Vagina (tissue), 2 donors: ENCODE measurements at places on chromosomes 2 and 18.

GRCh38 chr18:54828986-54829385, 709 bp downstream of the RAB27B start:
- H3K4me3 ChIP-seq, result peak overlapping the region; percentile 44
- no peak overlapping the region for H3K27ac ChIP-seq
- H3K36me3 ChIP-seq, result no peaks in the 10 kb centered on the region
- H3K4me1 ChIP-seq, result peaks cover 14% of the 10 kb centered on the region
- DNase-seq, result no peak

DNA sequence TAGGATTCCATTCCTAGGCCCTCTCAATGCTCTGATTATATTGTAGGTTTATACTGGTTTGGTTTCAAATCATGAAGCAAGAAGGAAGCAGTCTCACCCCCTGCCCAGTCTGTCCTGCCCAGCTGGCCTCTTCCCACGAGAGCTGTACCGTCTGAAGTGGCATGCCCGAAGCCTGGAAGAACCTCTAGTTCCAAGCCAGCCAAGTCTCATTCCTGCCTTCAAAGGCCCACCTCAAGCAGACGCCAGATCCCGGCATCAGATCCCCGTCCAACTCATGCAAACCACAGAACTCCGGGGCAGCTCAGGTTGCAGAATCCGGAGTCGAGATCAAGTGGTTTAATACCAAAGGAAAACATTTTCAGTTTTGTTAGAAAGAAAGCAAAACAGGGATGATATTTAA, 234.4 kb downstream of the LPIN1 start:
- no peaks in the 10 kb centered on the region for H3K27me3 ChIP-seq
- H3K4me1 ChIP-seq, result no peaks in the 10 kb centered on the region
- no peaks in the 10 kb centered on the region for H3K36me3 ChIP-seq
- no peak for DNase-seq
- H3K27ac ChIP-seq, result no peak overlapping the region
- H3K4me3 ChIP-seq, result no peak overlapping the region

DNA sequence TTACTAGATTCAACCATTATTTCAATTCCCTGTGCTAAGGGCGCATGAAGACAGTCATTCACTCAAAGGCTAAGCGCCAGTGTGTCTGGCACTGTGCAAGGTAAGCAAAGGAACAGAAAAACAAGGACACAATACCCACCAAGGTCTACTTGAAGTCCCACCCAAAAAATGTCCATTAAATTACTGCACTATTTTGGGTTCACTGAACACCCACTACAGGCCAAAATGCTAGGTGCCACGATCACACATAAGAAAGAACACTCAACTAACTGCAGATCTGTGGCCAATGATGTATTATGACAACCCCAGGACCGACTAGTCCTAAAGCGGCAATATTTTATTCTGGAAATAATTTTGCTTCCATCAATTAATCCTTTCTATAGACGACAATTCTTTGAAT, 1.8 kb downstream of the TMEM131 start:
- peaks cover 49% of the 10 kb centered on the region for H3K4me1 ChIP-seq
- H3K27ac ChIP-seq, result no peak overlapping the region
- DNase-seq, result no peak
- no peaks in the 10 kb centered on the region for H3K36me3 ChIP-seq
- H3K4me3 ChIP-seq, result no peak overlapping the region
- H3K27me3 ChIP-seq, result no peaks in the 10 kb centered on the region

DNA sequence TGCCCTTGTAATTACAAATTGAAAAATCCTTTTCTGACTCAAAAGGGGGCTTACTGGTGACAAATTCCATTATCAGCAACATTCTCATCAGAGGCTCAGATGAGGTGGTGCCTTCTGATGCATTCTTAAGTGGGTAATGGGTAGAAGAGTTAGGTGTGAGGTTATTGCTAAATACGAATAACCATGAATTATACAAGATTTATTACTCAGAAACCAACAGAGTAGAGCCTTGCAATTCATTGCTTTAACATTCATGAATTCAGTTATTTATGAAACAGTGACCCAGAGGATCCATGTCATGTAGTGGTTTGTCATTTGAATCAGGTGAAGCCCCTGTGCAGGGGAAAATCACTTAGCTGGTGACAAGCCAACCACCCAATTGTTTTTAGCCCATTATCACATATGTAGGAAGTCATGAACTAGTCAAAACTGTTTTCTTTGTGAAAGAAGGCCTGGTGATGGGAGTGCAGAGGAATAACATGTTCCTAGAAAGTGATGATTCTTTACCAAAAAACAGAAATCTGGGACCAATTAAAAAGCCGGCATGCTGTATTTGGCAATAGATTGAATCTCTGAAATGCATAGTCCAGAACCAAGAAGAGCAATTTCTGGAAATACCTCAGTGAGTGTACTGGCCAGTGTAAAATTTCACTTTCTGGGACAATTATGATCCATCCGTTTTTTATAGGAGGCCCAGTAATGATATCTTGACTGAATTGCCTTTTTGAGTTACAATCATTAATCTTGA, 70.2 kb downstream of the CRIM1 start:
- H3K27ac ChIP-seq, result no peak overlapping the region
- no peaks in the 10 kb centered on the region for H3K36me3 ChIP-seq
- no peaks in the 10 kb centered on the region for H3K4me1 ChIP-seq
- DNase-seq, result no peak
- H3K4me3 ChIP-seq, result no peak overlapping the region

- H3K4me1 ChIP-seq, result no peaks in the 10 kb centered on the region
- H3K27ac ChIP-seq, result no peak overlapping the region
- no peak overlapping the region for H3K4me3 ChIP-seq
- DNase-seq, result no peak
- H3K27me3 ChIP-seq, result no peaks in the 10 kb centered on the region
Measured at GRCh38 chr18:52963481-52963880, 623.5 kb downstream of the DCC start.

GRCh38 chr2:130261970-130262760, 63.9 kb upstream of the TUBA3E start:
- H3K27ac ChIP-seq, result no peak overlapping the region
- no peaks in the 10 kb centered on the region for H3K4me1 ChIP-seq
- H3K27me3 ChIP-seq, result no peaks in the 10 kb centered on the region
- H3K4me3 ChIP-seq, result no peak overlapping the region
- H3K36me3 ChIP-seq, result no peaks in the 10 kb centered on the region
- no peak for DNase-seq

GRCh38 chr2:30915486-30915885, 108.2 kb upstream of the CAPN13 start:
- H3K27ac ChIP-seq, result no peak overlapping the region
- no peaks in the 10 kb centered on the region for H3K4me1 ChIP-seq
- no peak overlapping the region for H3K4me3 ChIP-seq
- no peaks in the 10 kb centered on the region for H3K27me3 ChIP-seq

- no peaks in the 10 kb centered on the region for H3K4me1 ChIP-seq
- no peak overlapping the region for H3K4me3 ChIP-seq
- H3K27me3 ChIP-seq, result no peaks in the 10 kb centered on the region
Measured at GRCh38 chr18:27763936-27764335, 413.0 kb downstream of the CDH2 start.

DNA sequence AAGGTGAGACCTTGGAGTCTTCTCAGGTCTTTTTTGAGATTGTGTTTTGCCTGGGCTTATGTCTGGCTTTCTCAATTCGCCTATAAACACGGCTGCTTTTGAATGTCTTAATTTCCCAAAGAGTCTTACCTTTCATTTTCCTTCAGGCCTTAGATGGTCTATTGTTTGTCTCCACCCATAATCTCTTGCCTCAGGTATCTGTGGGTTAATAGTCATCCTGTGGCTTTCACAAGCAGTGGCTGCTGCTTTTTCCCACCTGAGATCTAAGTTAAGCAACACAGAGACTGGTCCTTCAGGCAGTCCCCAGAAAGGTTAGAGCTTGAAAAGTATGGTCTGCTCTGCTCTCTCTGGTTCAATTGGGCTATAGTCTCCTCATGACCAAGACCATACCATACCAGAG, 275.3 kb downstream of the INSIG2 start:
- H3K27ac ChIP-seq, result no peak overlapping the region
- no peak for DNase-seq
- no peaks in the 10 kb centered on the region for H3K36me3 ChIP-seq
- H3K4me3 ChIP-seq, result no peak overlapping the region
- no peaks in the 10 kb centered on the region for H3K27me3 ChIP-seq
- H3K4me1 ChIP-seq, result no peaks in the 10 kb centered on the region

GRCh38 chr2:43123981-43124686, 102.3 kb downstream of the ZFP36L2 start:
- H3K4me1 ChIP-seq, result peaks cover 40% of the 10 kb centered on the region
- H3K27ac ChIP-seq, result no peak overlapping the region
- no peaks in the 10 kb centered on the region for H3K36me3 ChIP-seq
- H3K27me3 ChIP-seq, result no peaks in the 10 kb centered on the region

DNA sequence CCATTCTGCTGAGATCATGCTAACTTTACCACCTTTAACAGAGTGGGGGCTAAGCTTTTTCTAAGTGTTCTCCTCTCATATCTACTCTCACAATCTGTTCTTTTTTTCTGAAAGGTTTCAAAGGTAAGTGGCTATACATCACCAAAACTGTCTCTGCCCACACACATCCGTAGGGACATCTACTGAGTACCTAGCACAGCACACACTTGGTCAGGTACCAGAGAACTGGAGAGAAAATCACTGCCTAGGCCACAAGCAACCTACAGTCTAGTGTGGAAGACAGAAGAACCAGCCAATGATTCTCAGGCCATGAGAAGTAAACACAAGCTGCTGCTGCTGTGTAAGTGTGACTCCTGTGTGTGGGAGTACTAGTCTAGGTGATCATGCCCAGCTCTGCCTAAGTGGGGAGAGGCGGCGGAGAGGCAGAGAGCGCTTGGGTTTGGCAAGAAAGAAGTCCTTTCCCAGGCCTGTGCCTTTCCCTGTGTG, 176.1 kb upstream of the ZFP36L2 start:
- DNase-seq, result no peak
- H3K4me3 ChIP-seq, result no peak overlapping the region
- H3K27ac ChIP-seq, result peak overlapping the region; percentile 24
- H3K36me3 ChIP-seq, result no peaks in the 10 kb centered on the region
- no peaks in the 10 kb centered on the region for H3K27me3 ChIP-seq

GRCh38 chr18:32877371-32877770, 104.5 kb upstream of the KLHL14 start:
- DNase-seq, result no peak
- H3K4me1 ChIP-seq, result no peaks in the 10 kb centered on the region
- H3K4me3 ChIP-seq, result no peak overlapping the region
- no peaks in the 10 kb centered on the region for H3K27me3 ChIP-seq

DNA sequence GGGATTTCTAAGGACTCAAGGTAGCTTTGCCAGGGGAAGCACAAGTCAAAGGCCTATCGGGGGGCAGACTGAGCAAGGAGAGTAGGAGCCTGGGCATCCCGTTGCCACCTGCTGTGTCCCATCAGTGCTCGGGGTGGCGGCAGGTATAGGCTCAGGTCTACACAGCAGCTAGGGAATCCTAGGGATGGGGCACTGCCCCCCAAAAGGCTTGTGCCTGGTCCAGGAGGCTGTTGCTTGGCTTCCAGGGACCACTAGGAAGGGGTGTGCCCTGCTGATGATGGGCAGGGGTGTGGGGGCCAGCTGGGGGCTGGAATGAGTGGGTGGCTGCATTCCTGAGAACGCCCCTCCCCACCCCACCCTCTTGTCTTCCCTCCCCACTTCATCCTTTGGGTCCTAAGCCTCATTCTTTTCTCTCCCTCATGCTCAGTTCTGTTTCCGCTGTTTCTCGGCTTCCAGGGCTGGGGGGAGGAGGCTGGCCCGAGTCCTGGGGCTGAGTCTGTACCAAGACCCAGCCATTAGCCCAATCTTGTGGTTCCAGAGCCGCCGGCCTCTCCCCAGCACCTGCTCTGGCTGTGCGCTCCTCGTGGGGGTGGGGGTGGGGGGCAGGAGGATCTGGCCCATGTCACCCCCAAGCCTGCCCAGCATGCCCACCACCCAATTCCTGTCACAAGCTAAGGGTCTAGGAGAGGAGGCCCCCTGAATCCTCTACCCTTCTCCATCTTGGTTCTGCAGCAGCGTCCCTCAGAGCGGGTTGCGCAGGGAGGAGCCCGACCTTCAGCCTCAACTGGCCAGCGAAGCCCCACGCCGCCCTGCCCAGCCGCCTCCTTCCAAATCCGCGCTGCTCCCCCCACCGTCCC, 12.8 kb downstream of the SPEG start:
- H3K27me3 ChIP-seq, result no peaks in the 10 kb centered on the region
- no peak for DNase-seq
- H3K27ac ChIP-seq, result peak overlapping the region; percentile 88
- peaks cover 30% of the 10 kb centered on the region for H3K4me1 ChIP-seq
- H3K36me3 ChIP-seq, result no peaks in the 10 kb centered on the region

DNA sequence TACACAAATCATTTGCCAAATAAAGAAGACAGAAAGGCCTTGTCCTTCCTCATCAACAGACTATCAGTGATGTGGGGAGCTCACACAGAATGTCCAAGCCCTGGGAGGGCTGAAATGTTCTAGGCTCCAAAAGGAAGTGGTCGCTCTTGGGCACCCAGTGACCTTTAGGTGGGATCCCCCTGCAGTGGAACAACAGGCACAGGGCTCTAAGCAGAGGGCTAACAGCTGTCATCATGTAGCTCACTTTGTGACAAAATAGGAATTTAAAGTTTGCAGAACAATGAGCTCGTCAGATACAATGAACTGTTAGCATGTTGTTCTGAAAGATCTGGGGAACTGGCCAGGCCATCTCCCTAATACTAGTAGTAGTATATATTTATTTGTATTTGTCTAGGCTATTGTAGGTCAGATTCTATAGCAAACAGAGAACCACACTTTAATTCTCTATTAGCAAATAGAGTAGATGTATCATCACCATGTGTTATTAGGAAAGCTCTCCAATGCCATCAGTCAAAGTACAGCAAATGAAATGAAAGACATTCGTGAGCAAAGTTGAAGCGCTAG, 151.5 kb upstream of the MAP3K20 start:
- H3K4me3 ChIP-seq, result no peak overlapping the region
- H3K4me1 ChIP-seq, result no peaks in the 10 kb centered on the region
- no peaks in the 10 kb centered on the region for H3K27me3 ChIP-seq
- no peak for DNase-seq
- H3K27ac ChIP-seq, result no peak overlapping the region
- no peaks in the 10 kb centered on the region for H3K36me3 ChIP-seq

DNA sequence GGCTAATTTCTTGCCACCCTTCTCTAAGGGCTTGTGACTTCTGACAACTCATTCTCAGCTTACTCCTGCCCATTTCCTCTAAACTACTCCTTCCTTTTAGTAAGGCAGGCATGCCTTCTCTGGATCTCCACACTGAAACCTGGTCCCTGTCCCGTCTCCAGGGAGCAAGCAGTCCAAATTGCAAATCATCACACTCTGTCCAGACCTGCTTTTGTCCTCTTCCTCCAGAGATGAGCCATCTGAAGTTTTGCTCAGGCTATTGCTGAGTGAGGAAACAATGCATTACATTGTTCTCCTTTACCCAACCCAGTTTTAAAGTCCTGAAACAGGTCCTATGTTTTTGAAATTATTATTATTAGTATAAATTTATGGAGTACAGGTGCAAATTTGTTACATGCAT, 57.3 kb downstream of the ARHGAP25 start:
- no peaks in the 10 kb centered on the region for H3K4me1 ChIP-seq
- DNase-seq, result no peak
- H3K27me3 ChIP-seq, result no peaks in the 10 kb centered on the region
- no peak overlapping the region for H3K4me3 ChIP-seq
- H3K36me3 ChIP-seq, result no peaks in the 10 kb centered on the region

DNA sequence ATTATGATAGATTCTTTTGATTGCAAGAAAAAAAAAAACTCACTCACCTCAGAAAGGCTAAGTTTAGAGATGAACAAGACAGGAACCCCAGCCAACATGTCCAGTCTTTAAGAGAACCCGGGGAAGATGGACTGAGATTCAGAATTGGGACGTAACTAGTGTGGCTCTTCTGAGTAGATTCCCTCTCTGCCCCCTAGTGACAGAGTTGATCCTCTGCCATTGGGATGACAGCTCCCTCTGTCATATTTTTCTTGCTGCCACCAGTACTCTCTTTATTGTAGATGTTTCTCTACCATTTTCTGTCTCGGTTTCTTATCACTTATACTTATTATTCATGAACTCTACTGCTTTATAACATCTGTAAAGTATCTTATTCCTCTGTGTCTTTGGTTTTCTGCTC, 77.7 kb downstream of the GULP1 start:
- H3K4me3 ChIP-seq, result no peak overlapping the region
- H3K27me3 ChIP-seq, result no peaks in the 10 kb centered on the region
- H3K4me1 ChIP-seq, result no peaks in the 10 kb centered on the region
- H3K27ac ChIP-seq, result no peak overlapping the region
- no peaks in the 10 kb centered on the region for H3K36me3 ChIP-seq
